ENCODE measurements at places on chromosomes 6 and 20.

GRCh38 chr6:74161380-74161779, 465.4 kb downstream of the CD109 start:
- DNase-seq: no peak

DNA sequence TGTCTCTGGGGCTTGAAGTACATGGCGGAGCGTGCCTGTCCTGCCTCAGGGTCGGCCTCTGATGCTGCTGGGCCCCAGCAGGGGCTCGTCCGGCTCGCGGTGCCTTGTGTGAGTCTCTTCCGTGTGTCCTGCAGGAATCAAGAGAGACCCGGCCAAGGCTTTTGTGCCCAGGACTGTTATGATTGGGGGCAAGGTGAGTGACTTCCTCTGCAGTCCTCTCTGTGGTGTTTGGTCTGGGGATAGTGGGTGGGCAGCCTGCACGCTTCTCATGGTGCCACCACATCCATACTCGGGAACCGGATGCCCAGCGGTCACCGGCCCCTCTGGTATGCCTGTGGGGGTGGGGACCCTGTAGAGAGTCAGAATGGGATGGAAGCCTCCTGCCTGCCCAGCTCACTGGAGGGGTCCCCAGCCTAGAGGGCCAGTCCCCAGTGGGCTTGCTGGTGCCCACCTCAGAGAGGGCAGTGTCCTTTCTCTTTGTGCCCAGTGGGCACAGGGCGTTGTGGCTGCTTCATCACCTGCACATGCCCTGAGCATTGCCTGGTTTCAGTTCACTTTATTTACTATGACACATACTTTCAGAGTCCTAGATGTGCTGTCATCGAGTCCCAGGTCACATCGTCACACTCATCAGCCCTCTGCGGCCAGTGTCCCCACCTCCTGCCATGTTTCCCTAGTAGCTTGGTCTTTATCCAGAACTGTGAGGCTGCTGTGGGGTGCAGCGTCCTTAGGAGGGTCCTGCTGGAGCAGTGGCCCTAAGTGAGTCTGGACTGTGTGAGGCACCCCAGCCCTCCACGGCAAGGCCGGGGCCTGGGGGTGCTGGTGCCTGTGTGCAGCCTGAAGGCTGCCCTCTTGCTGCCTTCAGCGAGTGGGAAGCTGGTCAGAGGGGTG, 40.7 kb downstream of the PYGB start:
- DNase-seq: no peak

DNA sequence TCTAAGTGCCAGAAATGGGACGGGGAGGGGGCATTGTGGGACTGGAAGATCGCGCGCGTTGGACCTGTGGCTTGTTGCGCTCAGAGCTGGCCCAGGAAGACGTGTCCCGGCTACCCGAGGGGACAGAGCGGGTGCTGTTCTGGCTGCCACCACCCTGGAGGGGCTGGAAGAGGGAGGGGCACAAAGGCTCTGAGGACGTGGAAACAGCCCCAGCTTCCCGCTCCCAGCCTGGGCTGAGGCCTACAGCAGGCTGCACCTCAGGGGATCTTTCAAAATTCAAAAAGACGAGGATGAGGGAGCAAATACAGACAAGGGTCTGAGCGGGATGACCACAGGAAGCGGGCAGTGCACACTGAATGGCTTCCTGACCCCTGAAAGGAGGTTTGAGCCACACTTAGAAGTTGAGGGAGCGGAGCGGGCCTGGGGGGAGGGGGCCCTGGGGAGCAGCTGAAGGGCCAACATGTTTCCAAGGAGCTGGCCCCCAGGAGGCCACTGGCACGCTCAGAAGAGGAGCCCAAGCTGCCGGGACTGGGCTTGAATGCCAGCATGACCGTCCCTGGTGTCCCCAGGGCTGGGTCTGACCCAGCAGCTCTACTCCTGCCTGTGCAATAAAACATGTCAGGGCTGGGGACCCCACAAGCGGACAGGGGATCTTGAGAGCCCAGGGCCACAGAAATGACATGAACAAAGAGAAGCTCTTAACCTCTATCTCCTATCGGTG, 1.3 kb downstream of the OXT start:
- DNase-seq: no peak

- DNase-seq: no peak
These were observed 28.7 kb downstream of the RALGAPA2 start for GRCh38 chr20:20683481-20684321.
